NCI-H526 treated with DMSO at 0.1 percent for 48 hours (cell line): ENCODE measurements at places on chromosomes 3 and 15.
A peak's percentile ranks its signal among the peaks of the same experiment; 100 is the strongest.

DNA sequence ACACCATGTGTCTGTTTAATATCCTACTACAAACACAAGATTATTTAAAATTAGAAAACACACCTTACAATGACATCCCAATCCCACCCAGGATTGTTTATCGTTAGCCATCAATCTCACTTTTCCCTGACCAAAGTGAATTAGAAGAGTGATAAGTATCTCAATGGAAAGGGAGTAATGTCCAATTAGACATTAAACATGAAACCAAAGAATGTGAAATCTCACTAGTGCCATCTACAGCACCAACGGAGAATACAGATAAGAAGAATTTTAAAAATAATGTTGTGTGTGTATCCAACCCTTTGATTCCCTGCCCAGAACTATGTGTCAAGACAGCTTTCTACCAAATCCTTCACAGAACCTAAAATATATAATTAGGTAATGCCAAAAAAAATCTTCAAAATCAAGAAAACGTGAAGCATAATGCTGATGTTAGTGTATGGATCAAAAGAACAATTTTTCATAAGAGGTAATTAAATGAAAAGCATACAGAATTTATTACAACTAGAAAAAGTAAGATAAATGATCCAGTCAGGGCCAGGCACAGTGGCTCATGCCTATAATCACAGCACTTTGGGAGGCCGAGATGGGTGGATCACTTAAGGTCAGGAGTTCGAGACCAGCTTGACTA, 64.2 kb downstream of the SCAPER start:
- DNase-seq = peak; percentile 42

DNA sequence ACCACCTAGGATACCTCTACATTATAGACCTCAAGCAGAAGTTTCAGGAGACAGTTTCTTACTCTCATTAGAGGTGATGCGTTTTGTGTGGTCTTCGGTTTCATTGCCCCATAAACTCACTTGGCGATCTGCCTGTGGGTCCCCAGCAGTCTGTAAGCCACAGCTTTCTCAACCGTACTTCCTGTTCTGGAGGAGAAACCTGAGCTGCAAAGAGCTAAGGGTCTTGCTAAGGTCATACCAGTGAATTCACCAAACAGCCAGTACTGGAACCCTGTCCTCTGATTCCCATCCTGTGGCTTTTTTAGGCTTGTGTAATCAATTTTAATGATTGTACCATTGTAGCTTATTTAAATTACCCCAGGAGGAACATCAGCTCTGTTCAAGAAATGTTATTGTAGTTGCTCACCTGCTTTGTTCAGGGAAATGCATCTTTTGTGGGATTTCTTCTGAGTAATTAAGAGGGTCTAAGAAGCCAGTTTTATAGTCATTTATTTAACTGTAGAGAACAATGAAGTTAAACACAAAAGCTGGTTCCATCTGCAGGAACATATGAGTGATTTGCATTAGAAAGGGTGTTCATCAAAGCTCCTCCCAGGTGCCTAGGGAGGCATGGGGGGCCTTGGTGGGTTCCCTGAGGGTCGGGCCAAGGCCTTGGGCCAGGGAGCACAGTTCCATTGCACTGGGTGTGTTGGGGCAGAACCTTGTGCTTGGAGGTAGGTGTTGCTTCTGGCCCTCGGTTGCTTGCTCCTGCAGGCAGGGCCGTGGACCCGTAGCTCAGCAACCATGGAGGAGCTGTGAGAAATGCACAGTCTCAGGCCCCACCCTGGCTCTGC, 69.6 kb downstream of the APBA2 start:
- no peak for DNase-seq

DNA sequence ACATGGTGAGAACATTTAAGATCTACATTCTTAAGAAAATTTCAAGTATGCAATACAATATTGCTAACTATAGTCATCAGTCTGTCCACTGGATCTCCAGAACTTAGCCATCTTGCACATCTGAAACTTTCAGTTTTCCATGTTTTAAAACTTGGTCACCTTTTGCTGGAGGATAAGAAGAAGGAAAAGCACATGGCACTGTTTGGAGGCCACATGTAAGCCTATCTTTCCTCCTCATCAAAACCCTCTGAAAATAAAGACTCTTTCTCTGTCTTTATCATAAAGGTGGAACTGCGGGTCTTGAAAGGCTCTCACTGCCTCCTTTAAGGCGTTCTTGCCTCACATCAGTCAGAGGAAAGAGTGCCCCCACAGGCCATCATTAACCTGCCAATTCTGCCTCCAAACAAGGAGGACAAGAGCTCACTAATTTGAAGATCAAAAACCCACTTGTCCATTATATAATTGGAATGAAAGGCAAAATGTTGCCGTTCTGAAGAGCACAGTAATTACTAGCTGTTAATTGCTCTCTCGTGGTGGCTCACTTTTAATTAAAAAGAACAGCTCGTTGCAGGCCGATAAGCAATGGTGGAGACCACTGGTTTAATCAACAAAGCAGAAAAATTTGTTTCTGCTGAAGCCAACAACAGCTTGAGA, 157.8 kb downstream of the MECOM start:
- DNase-seq = no peak

GRCh38 chr15:60509470-60509869, 30.5 kb upstream of the ICE2 start:
- no peak for DNase-seq

GRCh38 chr3:72418856-72419255, 429.4 kb downstream of the SHQ1 start:
- DNase-seq = no peak

GRCh38 chr3:167864552-167864874, 129.0 kb downstream of the SERPINI1 start:
- DNase-seq = no peak

GRCh38 chr3:101677436-101678286, 729 bp upstream of the ZBTB11 start:
- DNase-seq = no peak
